GM19239 (cell line): ENCODE measurements at places on chromosomes 12 and 14.

- no peak for DNase-seq
Observed at GRCh38 chr12:3329361-3329760, 161.6 kb upstream of the PRMT8 start.

- DNase-seq, result no peak
Observed at GRCh38 chr14:52049721-52050588, 18.9 kb downstream of the NID2 start.

DNA sequence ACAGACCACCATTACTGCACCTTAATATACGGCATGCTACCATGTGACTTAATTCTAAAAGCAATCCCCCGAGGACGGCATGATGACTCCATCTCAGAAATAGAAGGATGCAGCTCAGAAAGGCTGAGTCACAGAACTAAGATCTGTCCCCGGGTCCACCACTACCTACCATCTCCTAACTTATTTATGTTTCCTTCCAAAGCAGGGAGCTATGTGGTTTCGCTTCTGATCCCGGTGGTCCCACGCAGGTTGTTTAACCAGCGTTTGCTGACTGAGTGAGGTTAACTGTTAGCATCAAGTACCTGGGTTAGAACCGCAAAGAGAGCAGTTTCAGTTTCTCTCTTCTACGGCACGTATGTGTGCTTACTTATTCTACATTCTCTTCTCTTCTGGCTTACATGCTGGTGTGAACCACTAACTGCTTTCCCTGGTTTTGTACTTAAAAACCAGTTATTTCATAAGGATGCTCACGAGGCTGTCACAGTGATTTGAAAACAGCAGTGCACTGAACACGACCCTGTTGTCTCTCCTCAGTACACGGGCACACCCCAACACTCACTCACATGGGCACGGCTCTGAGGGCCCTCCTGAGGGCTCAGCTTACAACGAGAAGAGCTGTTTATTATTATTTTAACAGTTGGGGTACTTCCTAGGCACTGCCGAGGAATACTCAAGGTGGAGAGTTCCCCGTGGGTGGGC is 66.7 kb downstream of the CCDC88C start:
- DNase-seq, result peak; percentile 70

DNA sequence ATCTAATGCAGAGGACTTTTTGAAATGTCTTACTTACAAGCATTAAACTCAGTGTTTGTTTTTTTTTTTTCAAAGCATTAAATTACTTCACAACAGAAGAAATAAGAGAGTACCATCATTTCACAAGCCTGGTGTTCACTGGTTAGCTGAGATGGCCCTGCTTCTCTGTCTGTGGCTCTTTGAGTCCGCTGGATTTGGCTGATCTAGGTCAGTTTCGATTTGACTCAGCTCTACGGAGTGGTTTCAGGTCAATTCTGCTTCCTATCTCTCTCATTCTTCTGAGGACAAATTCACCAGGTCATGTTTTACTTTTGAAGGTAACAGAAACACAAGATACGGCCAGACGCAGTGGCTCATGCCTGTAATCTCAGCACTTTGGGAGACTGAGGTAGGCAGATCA is 1066.1 kb downstream of the FLRT2 start:
- no peak for DNase-seq

DNA sequence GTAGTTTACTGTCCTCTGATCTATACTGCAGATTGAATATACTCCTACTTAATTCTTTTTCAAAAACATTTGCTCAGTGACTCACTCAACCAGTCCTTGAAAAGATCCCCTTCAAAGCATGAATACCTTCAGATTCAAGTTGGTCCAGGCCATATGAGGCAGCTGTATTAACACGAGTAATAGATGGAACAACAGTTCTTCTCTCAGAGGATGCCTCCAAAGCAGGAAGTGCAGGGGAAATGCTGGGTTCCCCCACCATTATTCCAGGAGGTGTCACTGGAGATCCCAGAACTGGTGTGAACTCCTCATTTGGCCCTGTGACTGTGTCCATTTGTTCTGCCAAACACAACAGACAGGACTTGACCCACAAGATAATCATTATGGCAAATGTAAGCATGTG is 20.6 kb downstream of the ARMH4 start:
- DNase-seq, result no peak
